ENCODE measurements at places on chromosomes 16 and 17. TPM values are rescaled to one million over a fixed set of nuclear protein-coding genes. Genes with fewer than 3 reads are reported as not detected.

Gene WNT9B
- total RNA-seq = not detected

Gene SLC16A5
- 28.1 TPM for total RNA-seq

Gene FBXW10
- total RNA-seq = 0.24 TPM

Gene FNDC8
- not detected for total RNA-seq

Gene NAE1
- 45.6 TPM for total RNA-seq

Gene NHLRC4
- 2.6 TPM for total RNA-seq

Gene KAT8
- total RNA-seq = 33.2 TPM

Gene MYH3
- total RNA-seq = 0.12 TPM

Gene CRISPLD2
- total RNA-seq = 200 TPM

Gene SMTNL2
- not detected for total RNA-seq

Gene DNAI2
- total RNA-seq = not detected

Gene FA2H
- not detected for total RNA-seq

Gene KIF18B
- total RNA-seq = 0.81 TPM

Data from hair follicle dermal papilla cell (primary cell).